ENCODE measurements at places on chromosomes 4 and X.

DNA sequence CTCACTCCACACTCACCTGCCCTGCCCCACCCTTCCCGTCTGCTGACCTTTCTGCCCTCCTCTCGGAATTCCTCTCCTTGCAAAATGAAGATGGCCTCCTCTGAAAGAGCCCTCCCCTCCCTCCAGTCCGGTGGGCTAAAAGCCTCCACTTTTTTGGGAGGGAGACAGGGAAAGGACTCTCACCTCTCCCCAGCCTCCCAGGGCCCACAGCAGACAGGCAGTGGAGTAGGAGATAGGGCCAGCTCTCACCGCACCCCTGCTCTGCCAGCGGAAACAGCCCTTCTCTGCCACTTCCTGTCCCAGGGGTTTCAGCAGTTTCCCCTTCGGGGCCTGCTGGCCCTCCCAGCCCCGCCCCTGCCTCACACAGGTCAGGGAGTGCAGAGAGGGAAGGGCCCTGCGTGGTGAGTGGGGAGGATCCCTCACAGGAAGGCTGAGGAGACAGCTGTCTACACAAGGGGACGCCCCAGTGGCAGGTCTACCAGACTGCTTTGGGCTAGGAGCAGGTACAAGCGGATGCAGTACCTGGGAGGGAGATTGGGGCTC, 18.2 kb downstream of the ELF4 start:
- no peak for DNase-seq

DNA sequence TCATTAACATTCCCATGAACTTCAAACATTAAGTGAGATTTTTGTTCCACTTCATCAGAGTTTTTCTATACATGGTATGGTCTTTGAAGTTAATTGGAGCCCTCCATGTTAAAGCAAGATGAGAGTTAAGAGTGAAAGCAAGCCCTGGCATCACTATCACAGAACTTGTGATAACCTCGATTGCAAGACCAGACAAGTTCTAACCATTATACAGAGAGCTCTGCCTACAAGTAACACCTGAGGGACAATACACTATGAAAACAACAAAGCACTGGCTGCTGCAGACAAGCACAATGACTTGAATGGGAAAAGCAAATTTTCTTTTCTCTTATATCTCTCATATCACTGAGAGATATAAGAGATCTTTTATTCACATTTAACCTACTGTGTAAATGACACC, 126.6 kb upstream of the GYPA start:
- no peak for DNase-seq

DNA sequence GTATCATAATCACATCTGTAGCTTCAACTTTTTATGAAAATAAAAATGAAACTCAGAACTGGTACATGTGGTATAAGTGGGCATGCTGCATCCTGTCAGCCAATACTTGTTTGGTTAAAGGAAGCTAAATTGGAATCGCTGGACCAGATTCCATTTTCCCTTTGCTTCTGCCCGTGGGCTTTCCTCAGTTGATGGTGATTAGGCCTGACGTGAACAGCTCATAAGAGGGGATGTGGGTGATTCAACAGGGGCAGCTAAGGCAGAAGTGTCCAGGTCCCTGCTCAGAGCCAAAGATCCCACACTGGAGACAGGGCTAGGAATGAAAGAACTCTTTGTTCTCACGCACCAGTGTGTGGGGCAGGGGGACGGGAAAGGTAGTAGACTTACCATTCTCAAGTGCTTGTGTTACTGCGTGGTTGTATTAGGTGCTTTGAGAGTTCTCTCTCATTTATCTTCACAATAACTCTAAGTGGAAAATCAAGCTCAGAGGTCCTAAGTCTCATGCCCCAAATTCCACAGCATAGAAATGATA, 63.2 kb upstream of the GUCY1A1 start:
- no peak for DNase-seq

DNA sequence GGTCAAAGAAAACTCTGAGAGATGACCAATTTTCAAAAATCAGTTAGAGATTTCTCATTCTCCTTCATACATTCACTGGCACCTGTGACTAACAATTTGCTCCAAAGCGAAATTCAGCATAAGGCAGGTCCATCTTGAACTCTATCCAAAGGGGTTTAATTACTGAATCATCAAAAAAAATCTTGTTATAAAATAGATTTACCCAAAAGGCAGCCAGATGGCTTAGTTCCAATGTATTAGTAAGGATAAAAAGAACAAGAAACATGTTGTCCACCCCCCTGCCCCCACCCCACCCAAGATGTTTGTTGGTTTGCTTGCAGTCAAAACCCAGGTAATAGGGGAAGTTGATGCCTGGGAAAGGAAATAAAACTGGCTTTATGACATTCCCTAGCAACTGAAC, 200.3 kb downstream of the ANTXR2 start:
- no peak for DNase-seq

DNA sequence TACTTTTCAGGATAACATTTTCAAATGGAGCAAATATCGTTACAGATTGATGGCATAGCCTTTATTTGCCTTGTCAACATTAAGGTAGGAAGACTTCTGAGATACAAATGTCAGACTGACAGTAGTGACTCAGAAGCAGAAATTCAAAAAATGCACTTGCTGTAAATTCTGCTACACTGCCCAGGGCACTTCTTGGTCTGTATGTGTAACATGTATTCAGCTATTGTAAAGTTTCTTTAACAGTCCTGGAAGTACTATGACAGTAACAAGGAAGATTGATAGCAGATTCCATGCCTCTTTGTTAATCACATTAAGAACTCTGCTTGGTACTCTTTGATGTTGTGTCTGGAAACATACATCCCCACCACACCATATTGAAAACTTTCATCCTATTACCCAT, 69.6 kb upstream of the PCDH18 start:
- DNase-seq = no peak

DNA sequence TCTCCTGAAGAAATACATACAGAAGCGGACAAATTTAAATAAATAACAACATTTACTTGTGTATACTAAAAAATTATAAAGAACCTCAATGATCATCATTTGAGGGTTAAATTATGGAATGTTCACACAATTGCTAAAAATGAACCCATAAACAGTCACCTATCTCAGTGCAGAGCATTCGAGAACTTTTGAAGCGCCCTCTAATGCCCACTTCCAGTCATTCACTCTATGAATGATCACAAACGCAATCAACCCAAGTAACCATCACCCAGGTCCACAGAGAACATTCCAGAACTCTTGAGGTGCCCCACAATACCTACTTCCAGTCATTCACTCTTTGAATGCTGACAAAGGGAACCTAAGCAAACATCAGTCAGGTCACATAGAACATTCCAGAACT, 103.5 kb upstream of the PLAC1 start:
- no peak for DNase-seq

GRCh38 chrX:67545893-67546495, 2.2 kb downstream of the AR start:
- no peak for DNase-seq

- no peak for DNase-seq
These were observed 12.4 kb upstream of the ARHGAP6 start for GRCh38 chrX:11678158-11678557.

GRCh38 chr4:110025056-110025455, 112.4 kb downstream of the EGF start:
- no peak for DNase-seq

- no peak for DNase-seq
These were observed 81.1 kb downstream of the ATP11C start for GRCh38 chrX:139851730-139852129.

- no peak for DNase-seq
These were observed 338.8 kb downstream of the UNC5C start for GRCh38 chr4:95209927-95210326.
